Upper lobe of left lung (tissue), 6 donors: ENCODE measurements at places on chromosomes 3 and 15. TPM values are rescaled to one million over a fixed set of nuclear protein-coding genes. Genes with fewer than 3 reads are reported as not detected.

The TRIM69 gene
- 10.3 TPM for total RNA-seq

- DNase-seq: no peak
- peaks cover 15% of the 10 kb centered on the region for H3K4me1 ChIP-seq
- H3K27ac ChIP-seq: no peak overlapping the region
- no peaks in the 10 kb centered on the region for H3K27me3 ChIP-seq
Measured at GRCh38 chr15:40424483-40425115, 16.2 kb upstream of the BAHD1 start.

- H3K36me3 ChIP-seq: no peaks in the 10 kb centered on the region
- H3K27me3 ChIP-seq: no peaks in the 10 kb centered on the region
- H3K27ac ChIP-seq: no peak overlapping the region
- no peak for DNase-seq
Measured at GRCh38 chr3:94307588-94307987, 244.7 kb downstream of the NSUN3 start.

DNA sequence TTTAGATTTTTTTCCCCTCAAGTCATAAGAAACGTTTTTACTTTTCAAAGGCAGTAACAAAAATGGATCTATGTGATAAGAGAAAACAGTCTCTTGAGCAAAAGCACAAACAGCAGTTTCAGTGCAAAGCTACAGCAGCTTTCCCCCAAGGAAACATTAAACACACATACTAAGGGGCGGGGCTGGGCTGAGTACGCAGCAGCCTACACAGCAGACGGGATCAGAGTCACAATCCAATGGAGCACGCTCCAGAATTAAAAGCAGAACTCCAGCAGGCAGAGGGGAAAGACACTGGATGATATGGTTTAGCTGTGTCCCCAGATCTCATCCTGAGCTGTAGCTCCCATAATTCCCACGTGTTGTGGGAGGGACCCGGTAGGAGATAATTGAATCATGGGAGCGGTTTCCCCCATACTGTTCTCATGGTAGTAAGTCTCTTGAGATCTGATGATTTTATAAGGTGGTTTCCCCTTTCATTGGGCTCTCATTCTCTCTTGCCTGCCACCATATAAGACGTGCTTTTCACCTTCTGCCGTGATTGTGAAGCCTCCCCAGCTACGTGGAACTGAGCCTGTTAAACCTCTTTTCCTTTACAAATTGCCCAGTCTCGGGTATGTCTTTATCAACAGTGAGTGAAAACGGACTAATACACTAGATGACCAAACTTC lies 116.2 kb upstream of the SLCO3A1 start:
- no peak overlapping the region for H3K27ac ChIP-seq
- DNase-seq: no peak
- no peaks in the 10 kb centered on the region for H3K27me3 ChIP-seq
- no peak overlapping the region for H3K4me3 ChIP-seq

DNA sequence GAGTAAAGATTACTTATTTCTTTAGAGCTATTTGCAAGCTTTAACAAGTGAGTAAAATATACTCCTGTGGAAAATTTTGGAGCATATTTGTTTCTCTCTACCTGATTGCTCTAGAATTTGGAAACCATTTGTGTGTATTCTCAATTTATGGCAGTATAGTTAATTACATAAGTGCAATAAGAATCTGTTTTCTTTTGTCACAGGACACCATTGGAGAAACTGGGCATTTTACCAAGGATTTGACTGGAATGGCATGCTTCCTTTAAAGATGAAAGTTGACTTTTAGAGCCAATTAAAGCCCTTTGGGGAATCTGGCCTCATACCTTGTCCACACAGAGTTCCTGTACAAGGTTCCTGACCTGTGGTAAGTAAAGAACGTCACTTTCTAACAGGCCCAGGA lies 38.4 kb downstream of the PAQR5 start:
- no peak overlapping the region for H3K4me3 ChIP-seq
- H3K36me3 ChIP-seq: no peaks in the 10 kb centered on the region
- H3K4me1 ChIP-seq: no peaks in the 10 kb centered on the region
- DNase-seq: no peak

- no peak for DNase-seq
- no peaks in the 10 kb centered on the region for H3K27me3 ChIP-seq
- H3K4me1 ChIP-seq: no peaks in the 10 kb centered on the region
Measured at GRCh38 chr15:80267658-80268057, 15.6 kb upstream of the CTXND1 start.

DNA sequence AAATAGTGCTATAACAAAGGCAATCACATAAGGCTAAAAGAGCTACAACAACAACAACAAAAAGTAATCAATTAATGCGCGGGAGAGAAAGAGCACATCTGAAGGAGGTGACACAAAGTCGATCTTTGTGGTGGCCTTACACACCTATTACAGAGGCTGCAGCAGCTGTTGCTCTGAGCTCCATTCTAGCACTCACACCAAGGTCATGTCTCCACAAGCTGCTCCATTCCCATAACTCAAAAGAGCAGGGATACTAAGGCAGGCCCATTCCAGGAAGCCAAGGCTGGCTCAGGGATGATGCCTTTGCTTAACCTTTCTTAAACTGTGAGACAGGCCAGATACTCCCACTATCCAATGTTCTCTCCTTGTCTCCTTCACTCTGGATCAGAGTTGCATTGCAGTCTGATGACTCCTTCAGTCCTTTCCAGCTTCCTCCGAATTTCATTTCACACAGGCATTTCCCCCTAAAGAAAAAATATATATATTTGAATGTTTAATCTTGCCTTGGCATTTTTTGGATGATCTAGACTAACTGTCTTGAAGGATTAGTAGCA lies 52.7 kb downstream of the SNTN start:
- H3K27ac ChIP-seq: no peak overlapping the region
- H3K4me3 ChIP-seq: no peak overlapping the region
- no peaks in the 10 kb centered on the region for H3K27me3 ChIP-seq
- H3K4me1 ChIP-seq: no peaks in the 10 kb centered on the region
- no peak for DNase-seq
